Stimulated activated CD4-positive, alpha-beta T cell treated with anti-CD3 and anti-CD28 coated beads, TNF-alpha, amount 100 ng/mL, for 48 hours (primary cell): ENCODE measurements at places on chromosomes 13 and 19.
A peak's percentile ranks its signal among the peaks of the same experiment; 100 is the strongest.

DNA sequence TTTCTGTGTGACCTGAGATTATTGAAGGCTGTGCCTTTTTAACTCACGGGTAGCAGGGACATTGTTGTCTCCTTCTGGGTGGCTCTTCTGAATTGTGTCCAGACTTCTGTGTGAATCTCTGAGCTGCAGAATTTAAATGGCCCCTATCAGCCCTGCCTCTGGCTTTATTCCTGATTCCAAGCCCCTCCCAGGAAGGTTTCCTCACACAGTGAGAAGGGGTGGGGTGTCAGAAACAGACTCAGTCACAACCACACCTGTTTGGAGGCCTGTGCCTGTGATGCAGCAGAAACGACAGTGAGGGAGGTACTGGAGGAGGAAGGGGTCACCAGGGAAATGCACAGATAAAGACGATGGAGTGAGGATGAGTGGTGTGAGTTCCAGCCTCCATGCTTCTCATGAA is at the start of gene CLC:
CLC (minus strand) TSS at position 139 of the 400 bp plus-strand sequence; CDS start at position 62, 77 bp downstream.
- DNase-seq, result no peak

- DNase-seq, result no peak
Measured at GRCh38 chr13:113591750-113592149, 7.2 kb downstream of the TFDP1 start.

DNA sequence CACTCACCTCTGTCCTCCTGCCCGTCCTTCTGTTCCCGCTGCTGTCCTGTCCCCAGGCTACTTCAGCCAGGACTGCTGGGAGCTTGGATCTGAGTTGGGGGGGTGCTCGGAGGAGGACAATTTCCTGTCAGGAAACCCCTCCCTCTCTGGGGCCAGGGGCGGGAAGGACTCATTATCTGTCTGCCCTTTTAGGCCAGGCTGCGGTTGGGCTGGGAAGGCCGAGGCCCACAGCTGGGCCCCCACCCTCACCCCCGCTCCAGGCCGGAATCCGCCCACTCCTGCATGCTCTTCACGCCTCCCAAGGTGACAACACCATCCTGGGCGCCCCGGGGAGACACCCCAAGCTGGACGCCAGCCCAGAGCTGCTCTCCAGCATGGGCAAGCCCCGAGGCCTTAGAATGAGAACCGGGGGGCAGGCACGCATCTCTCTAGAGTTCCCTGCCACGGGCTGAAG is at the start of gene EXOC3L2:
EXOC3L2 (minus strand) TSS at position 74 of the 454 bp plus-strand sequence. CDS start 6,362 bp downstream, outside the sequence.
- no peak for DNase-seq

DNA sequence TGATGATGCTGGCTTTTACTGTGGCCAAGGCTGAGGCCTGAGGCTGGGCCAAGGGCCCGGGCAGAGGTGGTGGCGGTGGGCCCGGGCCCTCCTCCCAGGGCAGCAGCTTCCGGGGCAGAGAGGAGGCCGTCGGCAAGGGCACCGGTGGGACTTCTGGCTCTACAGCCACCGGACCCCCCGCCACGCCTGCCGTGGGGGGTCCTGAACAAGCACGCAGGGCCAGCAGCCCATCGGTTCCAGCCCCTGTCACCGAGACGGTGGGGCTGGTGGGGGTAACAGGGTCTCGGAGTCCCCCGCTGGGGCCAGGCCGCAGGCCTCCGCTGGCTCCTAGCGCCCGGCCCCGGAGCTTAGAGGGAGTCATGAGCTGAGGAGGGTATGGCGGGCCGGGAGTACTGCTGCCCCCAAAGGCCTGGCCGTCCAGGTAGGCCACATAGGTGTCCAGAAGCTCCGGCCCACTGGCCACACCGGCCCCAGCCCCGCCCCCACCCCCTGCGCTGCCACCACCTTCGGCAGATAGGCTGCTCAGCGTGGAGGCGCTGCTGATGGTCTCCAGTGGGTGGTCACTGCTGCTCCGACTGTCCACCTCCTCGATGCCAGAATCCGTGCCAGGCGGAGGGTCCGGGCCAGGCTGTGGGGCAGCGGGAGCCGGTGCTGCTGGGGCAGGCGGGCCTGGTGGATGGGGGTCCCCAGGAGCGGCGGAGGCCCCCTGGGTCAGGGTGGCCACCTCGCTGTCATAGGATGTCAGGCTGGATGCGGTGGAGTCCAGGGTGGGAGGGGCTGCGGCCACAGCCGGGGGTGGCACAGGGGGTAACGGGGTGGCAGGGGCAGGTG is 17.3 kb downstream of the C19orf81 start:
- DNase-seq, result no peak

DNA sequence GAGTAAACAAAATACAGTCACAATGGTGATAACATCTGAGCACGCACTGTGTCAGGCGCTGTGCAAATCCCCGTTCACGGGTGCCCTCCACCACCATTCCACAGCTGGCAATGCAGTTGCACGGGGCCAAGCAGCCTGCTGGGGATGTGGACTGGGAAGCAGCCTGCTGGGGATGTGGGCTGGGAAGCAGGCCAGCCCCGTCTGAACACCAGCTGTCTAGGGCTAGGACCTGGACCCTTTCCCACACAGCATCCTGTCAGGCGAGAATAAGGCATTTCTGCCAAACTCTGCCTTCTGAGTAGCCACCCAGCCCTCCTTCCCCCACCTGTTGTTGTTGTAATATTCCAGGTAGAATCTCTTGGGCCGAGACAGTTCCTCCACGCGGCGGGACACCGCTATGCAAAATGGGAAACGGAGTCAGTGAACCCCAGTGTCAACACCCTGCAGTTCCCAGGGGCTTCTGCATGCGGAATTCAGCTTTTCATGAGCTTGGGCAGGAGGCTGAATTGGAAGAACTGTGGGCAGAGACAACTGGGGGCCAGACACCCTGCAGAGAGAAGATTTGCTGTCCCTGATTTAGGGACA is 27.8 kb upstream of the MIER2 start:
- DNase-seq, result no peak

GRCh38 chr19:39446365-39447084 is 1.1 kb downstream of the SUPT5H start:
- DNase-seq, result no peak

GRCh38 chr13:30346153-30346788 is 38.9 kb upstream of the KATNAL1 start:
- peak; percentile 36 for DNase-seq

- no peak for DNase-seq
Measured at GRCh38 chr13:20126541-20127261, 34.2 kb downstream of the GJA3 start.

- DNase-seq, result no peak
Measured at GRCh38 chr19:28221736-28222135, 991.2 kb downstream of the UQCRFS1 start.

- no peak for DNase-seq
Measured at GRCh38 chr13:110468986-110469495, 92.5 kb downstream of the RAB20 start.

GRCh38 chr13:110225609-110226574 is 81.1 kb downstream of the COL4A1 start:
- DNase-seq, result no peak

DNA sequence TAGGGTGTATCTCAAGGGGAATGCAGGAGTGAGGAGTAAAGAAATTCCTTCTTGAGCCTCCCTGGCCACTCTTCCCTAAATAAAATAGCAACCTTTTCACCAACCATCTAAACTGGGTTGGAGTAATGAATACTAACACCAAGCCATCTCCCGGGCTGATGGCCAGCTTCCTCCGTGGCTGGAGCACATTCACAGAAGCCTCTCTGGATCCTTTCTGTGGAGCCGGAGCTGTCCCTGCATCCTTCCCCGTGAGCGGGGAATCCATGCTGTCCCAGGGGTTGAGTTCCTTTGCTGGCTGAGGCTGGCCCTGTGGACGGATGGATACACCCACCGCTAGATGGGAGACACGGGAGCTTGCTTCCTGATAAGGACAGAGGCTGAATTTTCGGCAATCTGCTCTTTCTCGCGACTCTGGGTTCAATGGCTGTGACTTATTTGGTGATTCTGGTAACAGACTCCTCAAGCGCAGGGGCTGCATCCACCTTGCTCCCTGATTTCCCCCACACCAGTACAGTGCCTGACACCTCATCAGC is 370.3 kb downstream of the ZNF536 start:
- no peak for DNase-seq

DNA sequence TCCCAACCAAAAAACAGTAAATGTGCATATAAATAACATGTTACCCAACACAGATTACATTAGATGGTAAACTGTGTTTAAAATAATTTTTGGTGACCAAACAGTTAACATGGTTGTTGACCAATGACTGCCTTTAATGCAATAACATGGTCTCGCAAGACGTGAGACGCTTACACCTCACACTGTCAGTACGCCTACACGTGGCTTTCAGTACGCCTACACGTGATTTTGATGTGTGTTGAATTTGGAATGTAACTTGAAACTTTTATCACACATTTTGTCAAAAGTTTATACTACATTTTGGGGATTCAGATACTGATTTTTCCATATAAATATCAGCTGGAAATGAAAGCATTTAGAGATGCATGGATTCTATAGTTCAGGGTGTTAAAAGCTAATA is 32.0 kb downstream of the SLC7A9 start:
- no peak for DNase-seq

GRCh38 chr13:113129480-113129879 is 6.9 kb downstream of the F10 start:
- DNase-seq, result no peak

DNA sequence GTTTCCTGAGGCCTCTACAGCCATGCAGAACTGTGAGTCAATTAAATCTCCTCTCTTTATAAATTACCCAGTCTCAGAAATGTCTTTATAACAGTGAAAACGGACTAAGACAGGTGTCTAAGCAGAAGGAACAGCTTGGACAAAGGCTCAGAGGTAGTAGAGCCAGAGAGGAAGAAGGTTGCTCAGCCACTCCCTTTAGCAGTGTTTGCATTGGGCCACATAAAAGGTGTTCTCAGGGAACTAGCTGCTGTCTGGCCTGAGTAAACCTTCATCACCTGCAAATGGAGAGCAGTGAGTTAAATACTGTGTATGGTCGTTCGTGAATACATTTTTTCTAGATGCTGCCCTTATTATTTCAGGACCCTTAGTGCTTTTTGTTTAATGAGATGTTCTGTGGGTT is 383.4 kb downstream of the EFNB2 start:
- DNase-seq, result no peak

- no peak for DNase-seq
Measured at GRCh38 chr19:17114414-17114831, 38.8 kb downstream of the MYO9B start.

GRCh38 chr13:91169321-91170050 is 178.0 kb upstream of the MIR17HG start:
- no peak for DNase-seq

- no peak for DNase-seq
Measured at GRCh38 chr13:22049384-22049783, 378.5 kb downstream of the FGF9 start.

- no peak for DNase-seq
Measured at GRCh38 chr19:56642711-56643459, at the start of gene SMIM17. SMIM17 (plus strand) TSS chr19:56643159; CDS start chr19:56645668, 2,509 bp downstream.

- DNase-seq, result no peak
Measured at GRCh38 chr19:36796714-36796992, 24.0 kb upstream of the ZNF850 start.
